NCI-H2081 (cell line): ENCODE measurements at places on chromosomes 5 and 9.

DNA sequence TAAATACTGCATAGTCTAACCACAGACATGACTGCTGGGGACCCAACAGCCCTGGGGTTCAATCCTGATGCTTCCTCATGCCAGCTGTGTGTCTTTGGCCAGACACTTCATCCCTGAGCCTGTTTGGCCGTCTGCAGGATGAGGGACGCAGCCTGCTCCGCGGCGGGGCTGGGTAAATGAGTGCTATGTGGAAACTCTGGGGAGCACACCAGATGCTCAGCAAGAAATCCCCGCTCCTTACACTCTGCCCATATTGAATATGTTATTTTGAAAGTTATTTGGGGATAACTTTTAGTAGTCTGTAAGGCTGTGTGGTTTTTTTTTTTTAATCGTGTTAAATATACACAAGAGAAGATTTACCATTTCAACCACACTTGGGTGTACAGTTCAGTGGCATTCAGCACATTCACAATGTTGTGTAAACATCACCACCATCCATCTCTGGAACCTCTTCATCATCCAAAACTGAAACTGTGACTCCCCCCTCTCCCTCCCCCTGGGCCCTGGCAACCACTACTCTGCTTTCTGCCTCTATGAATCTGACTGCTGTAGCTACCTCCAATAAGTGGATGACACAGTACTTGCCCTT is 42.7 kb downstream of the SH3PXD2B start:
- no peak for DNase-seq

- no peak for DNase-seq
Observed at GRCh38 chr5:145365464-145365863, 469.7 kb downstream of the PRELID2 start.

DNA sequence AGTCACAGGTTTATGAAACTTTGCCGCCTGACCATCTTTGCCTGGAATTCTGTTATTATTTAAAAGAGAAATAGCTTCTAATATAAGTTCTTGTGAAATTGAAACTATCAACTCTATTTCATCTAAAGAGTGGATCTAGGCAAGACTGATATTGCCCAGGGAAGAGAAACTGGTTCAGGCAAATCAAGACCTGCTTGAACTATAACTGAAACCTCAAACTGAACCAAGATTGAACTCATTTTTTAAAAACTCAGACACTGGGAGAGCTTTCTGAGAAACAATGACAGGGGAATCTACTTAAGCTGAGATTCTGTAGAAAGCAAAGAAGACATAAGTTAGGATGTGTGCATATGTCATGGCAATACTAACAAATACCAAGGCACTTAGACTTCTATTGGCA is 815.8 kb downstream of the BRINP1 start:
- DNase-seq: no peak

GRCh38 chr5:40410964-40411635 is 268.6 kb upstream of the PTGER4 start:
- DNase-seq: no peak

- DNase-seq: no peak
Observed at GRCh38 chr5:39569857-39570256, 145.1 kb upstream of the DAB2 start.

DNA sequence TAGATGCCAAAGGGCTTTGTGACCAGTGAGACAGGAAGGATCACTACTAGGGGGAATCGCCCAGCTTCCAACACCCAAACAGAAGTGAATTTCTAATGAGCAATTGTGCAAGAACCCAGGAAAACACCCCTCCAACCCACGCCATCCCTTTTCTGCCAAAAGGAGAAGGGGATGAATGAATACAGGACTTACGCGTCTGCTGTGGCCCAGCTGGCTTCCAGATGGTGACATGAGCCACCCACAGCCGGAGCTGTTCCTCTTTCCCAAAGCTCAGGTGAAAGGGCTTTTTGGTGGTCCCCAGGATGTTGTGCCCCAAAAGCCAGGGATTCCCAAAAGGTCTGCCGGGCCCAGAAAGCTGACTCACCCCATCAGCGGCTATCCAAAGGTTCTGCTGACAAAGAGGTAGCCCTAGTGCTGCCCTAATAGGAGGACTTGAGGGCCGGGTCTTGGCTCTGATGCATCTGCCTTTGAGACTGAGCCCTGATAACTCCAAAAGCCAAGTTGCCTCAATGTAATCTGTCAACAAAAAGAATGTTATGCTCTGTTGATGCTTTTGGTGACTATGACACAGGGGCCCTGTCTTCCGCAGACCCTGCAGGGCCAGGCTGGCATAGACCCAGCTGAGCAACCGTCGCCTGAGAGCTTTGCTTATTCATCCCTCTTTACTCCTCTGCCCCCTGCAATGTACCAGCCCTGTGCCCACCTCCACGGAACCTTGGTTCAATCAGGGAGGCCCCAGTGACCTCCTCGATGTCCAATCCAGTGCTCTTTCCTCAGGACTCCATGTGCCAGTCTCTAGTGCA is 14.5 kb downstream of the GSN start:
- no peak for DNase-seq

DNA sequence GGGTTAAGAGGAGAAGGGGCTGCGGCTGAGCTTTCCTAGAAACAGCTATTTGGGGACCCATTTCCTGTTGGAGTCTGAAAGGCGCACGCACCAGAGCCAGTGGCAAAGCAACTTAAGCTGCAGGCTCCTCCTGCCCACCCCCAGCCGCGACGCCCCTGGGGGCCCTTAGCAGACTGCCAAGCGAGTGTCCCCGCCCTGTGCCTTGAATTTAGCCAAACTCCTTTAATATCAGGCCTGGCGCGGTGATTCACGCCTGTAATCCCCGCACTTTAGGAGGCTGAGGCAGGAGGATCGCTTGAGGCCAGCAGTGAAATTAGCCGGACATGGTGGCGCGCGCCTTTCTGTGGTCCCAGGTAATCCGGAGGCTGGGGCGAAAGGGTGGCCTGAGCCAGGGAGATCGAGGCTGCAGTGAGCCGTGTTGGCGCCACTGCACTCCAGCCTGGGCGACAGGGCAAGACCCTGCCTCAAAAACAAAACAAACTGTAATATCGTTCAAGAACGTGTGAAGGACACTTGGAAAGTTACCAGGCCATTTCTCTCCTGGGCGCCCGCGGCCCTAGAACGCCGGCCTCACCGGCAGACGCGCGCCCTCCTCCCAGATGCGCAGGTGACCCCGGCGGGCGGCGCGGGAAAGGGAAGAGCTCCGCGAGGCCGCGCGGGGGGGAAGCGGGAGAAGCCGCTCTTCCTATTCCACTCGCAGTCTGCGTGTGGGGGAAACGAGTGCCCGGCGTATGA is 1.0 kb upstream of the F2R start:
- DNase-seq: no peak

DNA sequence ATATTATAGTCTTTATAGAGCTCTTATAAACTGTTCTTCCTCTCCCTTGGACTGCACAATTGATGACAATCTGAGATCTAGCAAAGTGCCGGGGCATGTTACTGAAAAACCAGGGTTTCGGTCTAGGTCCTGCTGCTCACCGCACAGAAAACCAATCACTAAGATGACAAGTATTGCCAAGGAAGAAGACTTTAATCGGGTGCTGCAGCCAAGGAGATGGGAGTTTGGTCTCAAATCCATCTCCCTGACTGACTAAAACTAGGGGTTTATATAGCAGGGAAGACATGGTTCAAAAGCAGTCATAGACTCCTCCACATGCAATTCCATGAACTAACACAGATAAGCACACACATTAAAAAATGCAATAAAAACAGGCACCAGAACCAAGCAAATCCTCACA is 390.6 kb downstream of the NFIB start:
- DNase-seq: no peak

DNA sequence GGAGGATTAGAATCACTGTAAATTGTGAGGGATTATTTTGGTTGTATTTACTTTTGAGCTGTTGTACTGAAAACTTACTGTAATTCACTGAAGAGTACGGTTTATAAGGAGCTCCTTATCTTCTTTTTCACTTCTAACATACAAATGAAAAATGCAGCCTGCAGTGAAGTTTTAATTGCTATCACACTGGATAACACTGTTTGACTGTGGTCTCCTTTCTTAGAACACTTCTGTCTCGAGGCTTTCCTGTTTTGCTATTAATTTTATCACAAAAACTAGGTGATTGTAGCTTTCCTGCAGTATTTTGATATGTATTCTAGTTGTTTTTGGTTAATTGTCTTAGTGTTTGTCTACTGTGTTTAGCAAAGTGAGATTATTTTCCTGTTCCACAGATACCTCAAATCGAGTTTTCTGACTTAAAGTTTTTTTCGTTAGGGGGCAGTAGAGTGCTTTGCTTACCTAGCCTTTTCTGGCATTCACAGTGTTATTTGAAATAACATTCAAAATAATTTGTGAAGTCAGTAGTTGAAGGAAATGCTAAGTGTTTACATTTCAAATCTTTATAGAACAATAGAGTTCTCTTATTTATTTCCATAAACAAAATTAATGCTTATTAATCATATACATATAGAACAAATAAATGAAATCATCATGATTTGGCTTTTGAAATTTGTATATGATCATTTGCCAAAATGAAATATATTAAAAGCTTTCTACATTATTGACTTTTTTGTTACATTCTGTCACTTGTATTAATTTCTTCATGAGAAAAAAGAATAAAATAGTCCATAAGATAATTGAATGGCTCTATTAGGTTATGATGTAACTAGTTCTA is 52.9 kb downstream of the COMMD10 start:
- peak; percentile 52 for DNase-seq

GRCh38 chr5:96149546-96149945 is 187.9 kb upstream of the ELL2 start:
- DNase-seq: no peak

GRCh38 chr9:133332381-133332730 is 3.6 kb downstream of the SURF6 start:
- no peak for DNase-seq

DNA sequence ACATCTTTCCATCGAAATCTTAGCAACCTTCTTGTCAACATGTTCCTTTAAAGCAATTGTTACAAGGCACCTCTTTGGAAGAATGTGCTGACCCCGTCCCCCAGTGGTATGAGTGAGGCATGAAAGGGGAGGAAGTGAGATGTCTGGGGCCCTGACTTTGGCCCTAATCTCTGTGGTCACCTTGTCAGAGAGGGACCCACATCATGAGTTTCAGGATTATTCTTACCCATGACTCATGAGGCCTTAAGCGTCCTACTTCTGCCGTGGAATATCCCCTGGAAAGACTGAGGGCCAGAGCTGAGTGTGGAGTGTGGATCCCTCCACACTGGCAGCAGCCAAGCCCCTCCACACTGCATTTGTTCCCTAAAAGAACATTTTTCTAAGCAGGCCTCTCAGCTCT is 81.2 kb downstream of the FSTL4 start:
- no peak for DNase-seq

GRCh38 chr5:143456952-143457547 is 53.6 kb upstream of the NR3C1 start:
- DNase-seq: no peak
